ENCODE measurements at places on chromosomes 11 and 22.

GRCh38 chr11:133896642-133897330 is 51.5 kb upstream of the SPATA19 start:
- no peak for DNase-seq

DNA sequence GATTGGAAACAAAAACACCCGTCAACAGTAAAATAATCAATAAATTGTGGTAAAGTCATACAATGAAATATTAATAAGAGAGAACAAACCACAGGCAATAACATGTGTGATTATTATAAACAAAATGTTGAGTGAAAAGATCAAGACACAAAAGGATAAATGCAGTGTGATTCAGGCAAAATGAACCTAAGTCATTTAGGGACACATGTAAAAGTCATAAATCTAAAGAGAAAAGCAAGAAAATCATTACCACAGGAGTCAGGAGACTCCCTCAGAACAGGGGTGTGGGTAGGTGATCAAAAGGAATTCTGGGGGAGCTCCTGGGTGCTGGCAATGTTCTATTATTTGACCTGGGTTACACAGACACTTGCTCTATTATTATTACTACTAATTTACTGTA is 47.9 kb upstream of the PPP2R1B start:
- no peak for DNase-seq

- DNase-seq, result no peak
Observed at GRCh38 chr11:79078456-79078855, 362.4 kb downstream of the TENM4 start.

GRCh38 chr11:2256951-2257700 is 13.3 kb downstream of the ASCL2 start:
- no peak for DNase-seq

DNA sequence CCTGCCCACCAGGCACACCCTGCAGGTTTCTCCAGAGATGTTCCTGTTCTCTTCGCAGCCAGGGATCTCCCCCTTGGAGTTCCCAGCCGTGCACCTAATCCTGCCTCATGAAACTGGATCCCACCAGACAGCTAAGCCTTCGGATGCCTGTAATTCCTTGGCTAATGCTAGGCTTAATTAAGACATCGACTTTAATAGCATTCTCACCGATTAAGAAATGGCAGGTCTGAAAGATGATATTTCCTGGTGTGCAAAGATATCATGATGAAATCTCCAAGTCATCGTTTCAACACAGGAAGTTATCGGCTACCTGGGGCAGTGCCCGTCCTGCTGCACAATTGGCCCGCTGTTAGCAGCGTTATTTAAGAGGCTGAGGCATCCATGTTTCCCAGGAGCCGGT is 41.5 kb upstream of the CCND1 start:
- no peak for DNase-seq

- DNase-seq, result no peak
Observed at GRCh38 chr22:22595001-22595835, 36.2 kb upstream of the PRAME start.

DNA sequence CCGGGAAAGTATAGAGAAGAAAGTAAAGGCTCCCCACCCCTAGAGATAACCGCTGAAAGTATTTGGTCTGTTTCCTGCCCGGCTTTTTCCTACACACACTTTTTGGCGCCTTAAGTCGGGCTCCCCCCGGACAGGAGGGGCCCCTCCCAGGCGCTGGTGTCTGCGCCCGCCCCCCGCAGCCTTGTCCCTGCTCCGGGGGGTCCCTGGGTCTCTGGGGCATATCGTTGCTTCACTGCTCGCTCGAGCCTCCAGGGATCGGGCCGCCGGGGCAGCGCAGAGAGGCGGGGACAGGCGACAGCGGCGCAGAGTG is 928 bp upstream of the CRACR2B start:
- DNase-seq, result no peak

DNA sequence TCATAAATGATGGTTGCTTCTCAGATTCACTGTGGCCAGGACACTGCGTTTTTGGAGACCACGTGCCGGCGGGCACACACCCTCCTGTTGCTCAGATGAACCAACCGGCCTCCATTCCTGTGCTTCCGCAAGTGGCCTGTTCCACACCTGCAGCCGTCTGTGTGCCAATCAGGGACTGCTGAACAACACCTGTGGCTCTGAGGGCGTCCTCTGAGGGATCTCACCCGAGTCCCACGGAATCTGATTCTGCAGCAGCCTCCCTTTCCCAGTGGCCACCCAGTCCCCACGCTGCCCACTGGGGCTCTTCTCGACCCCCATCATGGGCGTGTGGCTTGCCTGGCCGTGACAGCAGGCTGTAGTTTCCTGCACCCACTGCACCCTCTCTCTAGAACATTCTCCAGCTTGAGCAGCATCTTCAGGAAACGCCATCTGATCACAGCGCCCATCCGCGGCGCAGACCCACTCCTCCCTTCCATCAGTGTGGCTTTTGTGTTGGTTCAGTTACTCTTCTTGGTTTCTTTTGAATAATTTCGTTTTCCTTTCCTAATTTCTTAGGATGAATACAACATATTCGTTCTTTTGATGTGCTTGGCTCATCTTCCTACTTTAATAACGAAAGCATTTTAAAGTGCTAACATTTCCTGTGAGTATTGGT is 100.3 kb upstream of the SLC22A12 start:
- DNase-seq, result no peak

- DNase-seq, result peak; percentile 68
Observed at GRCh38 chr11:72222907-72223614, 1.5 kb upstream of the INPPL1 start.

GRCh38 chr11:116312570-116313391 is 460.0 kb downstream of the BUD13 start:
- DNase-seq, result peak; percentile 79

- peak; percentile 32 for DNase-seq
Observed at GRCh38 chr22:44665115-44665514, 36.9 kb upstream of the PRR5 start.

DNA sequence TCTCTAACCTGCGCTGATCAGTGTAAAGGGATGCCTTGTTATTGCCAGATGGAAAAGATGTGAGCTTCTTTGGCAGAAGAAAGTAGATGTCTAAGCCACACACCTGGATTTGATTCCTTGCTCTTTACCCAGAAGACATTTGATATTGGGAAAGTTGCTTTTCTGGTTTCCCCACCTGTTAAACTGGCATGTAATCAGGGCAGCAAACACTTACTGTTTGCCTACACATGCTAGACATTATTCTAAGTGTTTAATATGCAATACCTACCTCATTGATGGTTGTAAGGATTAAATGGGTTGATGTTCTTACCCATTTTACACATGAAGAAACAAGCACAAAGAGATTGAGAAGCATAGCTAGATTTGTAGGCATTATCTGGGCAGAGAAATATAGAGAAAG is 16.6 kb downstream of the ASRGL1 start:
- no peak for DNase-seq

- no peak for DNase-seq
Observed at GRCh38 chr22:46934746-46935491, 172.5 kb downstream of the TBC1D22A start.

GRCh38 chr11:125157953-125158680 is 6.4 kb upstream of the PKNOX2 start:
- DNase-seq, result no peak

DNA sequence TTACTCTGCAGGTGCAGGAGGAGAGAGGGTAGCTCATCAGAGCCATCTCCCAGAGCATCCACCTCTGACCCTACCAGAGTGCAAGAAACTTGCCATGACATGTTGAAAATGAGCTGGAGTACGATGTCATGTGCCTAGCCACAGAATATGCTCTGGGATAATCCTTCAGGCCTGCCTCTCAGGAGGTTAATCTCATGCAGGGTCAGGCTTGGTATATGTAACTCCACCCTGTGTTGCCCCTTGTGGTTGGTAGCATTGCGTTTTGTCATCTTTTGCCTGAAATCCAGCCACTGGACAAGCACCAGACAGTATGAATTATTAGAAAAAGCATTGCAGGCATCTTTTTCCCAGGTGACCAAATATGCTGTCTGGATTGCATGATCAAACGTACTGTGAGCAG is 36.2 kb downstream of the CNTF start:
- DNase-seq, result no peak

- DNase-seq, result no peak
Observed at GRCh38 chr22:47030143-47030661, 267.8 kb downstream of the TBC1D22A start.

- DNase-seq, result no peak
Observed at GRCh38 chr22:39012533-39013511, 1.2 kb upstream of the APOBEC3C start.

DNA sequence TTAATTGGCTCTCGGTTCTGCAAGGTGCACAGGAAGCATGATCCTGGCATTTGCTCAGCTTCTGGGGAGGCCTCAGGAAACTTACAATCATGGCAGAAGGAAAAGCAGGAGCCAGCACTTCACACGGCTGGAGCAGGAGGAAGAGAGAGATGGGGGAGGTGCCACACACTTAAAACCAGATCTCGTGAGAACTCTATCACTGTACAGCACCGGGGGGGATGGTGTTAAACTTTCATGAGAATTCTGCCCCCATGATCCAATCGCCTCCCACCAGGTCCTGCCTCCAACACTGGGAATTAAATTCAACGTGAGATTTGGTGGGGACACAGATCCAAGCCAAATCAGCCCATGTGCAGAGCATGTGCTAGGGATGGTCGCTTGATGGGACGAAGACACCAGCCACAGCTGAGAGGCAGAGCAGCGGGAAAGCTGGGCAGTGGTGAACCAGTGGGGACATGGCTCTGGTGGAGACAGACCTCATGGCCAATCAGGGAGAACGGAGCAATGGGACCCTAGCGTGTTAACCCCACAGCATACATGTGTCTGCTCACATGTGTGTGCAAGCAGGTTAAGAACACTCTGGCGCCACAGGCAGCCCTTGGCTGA is 6.2 kb downstream of the TANGO2 start:
- no peak for DNase-seq

DNA sequence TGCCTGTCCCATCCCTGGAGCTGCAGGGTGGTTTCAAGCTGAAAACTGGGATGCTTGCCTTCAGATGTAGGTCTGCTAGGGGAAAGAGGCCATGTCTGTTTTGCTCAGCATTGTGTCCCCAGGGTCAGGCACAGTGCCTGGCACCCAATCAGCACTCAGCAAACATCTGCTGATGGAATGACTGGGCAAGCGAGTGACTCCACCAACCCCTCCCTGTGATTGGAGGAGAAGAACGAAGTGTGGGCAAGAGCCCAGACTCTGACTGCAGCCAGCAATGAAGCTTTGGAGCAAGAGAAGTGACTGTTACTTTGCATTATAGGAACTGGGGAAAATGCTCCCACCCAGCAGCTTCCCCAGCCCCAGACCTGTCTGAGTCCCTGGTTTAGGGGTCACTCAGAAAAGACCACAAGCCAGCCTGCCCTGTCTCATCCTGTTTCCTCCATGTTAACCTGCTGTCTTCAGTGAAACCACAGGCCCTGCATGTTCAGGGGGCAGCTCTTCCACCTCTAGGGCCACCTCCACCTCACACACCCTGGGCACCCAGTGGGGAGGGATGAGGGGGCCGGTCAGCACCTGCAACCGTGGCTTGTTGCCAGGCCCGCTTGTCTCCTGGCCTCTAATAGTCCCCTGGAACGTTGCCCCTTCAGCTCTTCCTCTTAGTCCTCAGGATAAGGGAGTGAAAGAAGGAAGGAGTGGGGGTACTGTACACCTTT is 147.4 kb downstream of the TRIM29 start:
- peak; percentile 96 for DNase-seq

- DNase-seq, result no peak
Observed at GRCh38 chr11:134524201-134524600, 112.2 kb upstream of the B3GAT1 start.

DNA sequence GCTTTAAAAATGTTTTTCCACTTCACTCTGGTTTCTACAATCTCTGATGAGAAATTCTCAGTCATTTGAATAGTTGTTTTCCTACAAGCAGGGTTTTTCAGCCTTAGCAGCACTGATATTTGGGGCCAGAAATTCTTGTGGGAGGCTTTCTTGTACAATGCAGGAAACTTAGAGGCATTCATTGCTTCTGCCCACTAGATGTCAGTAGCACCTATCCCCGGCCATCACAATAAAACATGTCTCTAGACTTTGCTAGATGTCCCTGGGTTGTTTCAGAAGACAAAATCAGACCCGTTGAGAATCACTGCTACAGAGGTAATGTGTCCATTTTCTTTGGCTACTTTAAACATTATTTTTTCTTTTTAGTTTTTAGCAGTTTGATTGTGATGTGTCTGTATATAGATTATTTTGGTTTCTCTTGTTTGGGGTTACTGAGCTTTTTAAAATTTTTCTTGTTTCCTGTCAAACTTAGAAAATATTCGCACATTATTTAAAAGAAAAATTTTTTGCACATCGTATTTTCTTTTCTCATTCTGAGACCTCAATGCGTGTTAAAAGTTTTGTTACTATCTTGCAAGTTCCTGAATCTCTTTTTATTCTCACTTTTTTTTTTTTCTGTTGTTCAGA is 60.8 kb upstream of the CCDC179 start:
- no peak for DNase-seq

- no peak for DNase-seq
Observed at GRCh38 chr11:47912843-47913437, 64.8 kb upstream of the NUP160 start.

DNA sequence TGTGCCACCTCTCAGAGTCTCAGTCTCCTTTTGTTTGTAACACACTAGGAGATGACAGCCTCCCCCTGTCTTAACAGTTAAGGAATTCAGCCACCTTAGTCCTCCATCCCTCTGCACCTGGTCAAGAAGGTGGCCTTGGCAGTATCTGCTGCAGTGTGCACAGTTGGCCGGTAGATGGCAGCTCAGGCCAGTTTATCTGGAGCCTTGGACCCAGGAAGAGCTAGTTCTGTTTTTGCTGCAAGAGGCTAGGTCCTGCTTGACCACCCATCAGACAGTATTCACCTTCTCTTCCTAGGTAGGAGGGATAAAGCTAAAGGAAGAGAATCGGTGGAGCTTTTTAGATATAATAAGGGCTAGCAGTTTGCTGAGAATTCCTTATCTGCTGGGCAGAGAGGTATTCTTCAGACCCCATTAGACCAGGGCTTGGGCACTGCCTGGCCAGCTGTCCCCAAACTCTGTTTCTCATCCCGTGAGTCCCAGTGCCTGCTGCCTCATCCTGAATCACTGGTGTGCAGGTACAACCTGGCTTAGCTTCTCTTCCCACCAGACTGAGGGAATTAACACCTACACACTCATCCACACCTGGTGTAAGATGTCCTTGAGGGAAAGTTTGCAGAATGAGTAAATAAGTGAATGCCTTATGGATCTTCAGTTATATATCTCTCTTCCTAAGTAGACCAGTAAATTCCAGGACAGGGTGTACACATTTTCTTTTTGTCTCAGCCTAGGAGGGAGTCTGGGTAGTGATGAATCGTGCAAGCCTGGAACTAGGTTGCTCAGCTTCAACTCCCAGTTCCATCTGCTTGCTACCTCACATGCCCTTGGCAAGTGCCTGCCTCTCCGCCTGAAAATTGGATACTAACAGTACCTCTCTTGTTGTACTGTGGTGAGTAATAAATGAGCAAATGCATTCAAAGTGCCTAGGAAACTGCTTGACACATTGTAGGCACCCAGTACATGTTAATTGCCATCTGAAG is 70.8 kb upstream of the NARS2 start:
- DNase-seq, result peak; percentile 64

DNA sequence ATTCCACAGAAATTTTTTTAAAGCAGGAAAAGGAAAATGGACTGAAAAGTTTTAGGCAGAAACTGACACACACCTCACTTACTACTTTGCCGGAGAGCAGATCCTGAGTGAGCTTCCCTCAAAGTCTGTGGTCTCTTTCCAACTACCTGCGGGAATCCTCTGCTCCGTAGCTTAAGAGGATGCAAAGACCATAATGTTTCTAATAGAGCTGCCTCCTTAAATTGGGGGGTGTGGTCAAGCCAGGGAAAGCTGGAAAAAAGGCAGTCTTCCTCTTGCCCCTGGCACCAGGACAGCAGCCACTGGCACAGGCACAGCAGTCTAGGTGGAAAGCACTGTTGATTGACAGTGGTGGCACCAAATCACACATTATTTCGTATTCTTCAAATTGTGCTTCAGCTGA is at the start of gene ETS1:
Gene ETS1 (minus strand): TSS at position 144 of the 400 bp plus-strand sequence. CDS start 14,428 bp downstream, outside the sequence.
- no peak for DNase-seq
